ENCODE measurements at places on chromosomes 11 and 22.

DNA sequence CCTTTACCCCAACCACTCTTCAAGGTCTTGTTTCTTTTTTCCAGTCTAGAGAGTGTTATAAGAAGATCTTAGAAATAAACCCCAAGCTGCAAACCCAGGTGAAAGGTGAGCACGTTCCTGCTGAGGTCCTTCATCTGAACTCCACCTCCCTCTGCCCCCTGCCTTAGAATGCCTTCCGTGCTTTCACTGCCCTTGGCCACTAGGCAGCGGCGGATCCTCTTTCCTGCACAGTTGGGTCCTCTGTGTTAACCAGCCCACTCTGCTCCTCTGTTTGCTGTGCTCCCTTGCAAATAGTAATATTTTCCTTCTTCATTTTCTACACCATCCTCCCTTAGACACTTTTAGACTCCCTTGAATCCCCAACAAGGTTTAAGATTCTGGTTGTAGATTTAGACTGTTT lies 24.3 kb downstream of the TTC12 start:
- no peak for DNase-seq

GRCh38 chr11:115199481-115200069 lies 304.6 kb downstream of the CADM1 start:
- no peak for DNase-seq

DNA sequence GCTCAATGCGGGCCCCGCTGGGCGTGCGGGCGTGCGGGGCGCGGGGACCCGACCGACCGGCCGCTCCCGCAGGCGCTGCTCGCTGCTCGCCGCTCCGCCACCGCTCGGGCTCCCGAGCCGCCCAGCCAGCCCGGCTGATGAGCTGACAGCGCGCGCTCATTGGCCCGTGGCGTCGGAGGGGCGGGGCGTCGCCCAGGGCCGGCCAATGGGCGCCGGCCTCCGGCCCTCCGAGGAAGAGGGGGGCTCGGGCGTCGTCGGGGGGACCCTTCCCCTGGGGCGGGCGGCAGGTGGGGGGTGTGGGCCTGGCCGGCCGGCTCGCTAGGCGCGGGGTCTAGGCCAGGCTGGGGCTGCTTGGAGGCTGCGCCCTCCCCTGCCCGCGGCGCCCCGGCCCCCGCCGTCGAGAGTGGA lies at the start of gene SCUBE1:
SCUBE1 (minus strand) TSS at position 111 of the 408 bp plus-strand sequence. CDS start 111 bp downstream, outside the sequence.
- DNase-seq, result no peak

DNA sequence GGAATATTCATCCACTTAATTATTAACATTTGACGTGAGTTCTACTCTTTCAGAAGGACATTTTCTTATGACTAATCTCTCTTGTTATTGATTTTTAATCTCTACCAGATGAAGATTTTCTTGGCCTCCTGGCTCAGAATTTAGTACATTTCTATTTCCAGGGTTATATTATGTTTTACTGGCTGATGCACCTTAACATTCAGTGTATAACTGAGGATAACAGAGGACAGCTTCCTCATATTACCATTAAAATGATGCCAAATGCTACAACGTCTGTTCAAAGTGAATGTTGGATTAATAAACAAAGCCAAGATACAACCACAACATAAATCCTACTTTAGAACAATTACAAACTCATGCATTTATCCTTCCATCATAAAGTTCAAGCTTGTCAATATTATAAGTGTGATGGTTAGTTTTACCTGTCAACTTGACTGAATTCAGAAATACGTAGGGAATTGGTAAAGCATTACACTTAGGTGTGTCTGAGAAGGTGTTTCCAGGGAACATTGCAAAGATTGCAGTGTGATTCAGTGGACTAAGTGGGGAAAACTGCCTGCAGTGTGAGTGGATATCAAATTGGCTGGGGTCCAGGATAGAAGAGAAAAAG lies 485.2 kb downstream of the LRRC4C start:
- DNase-seq, result no peak

GRCh38 chr11:70763606-70764005 lies 365.3 kb downstream of the CTTN start:
- no peak for DNase-seq

GRCh38 chr11:89495951-89496350 lies 4.8 kb upstream of the NOX4 start:
- DNase-seq, result no peak

DNA sequence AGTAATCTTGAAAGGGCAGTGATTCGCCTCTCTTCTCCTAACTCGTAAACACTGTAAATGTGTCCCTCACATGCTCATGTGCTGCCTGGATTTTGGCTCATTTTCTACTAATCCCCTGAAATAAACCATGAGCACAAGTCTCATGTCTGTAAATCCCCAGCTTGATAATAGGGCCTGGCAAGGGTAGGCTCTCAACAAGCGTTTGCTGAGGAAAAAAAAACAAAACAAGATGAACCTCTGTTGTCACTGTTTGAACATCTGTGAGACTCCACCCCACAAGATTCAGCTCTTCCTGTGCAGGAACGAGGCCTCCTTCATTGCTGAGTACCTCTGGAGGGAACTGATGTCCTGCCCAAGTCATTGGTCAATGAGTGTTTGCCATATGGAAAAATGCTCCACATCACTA lies 4.5 kb upstream of the CYB5R2 start:
- no peak for DNase-seq

DNA sequence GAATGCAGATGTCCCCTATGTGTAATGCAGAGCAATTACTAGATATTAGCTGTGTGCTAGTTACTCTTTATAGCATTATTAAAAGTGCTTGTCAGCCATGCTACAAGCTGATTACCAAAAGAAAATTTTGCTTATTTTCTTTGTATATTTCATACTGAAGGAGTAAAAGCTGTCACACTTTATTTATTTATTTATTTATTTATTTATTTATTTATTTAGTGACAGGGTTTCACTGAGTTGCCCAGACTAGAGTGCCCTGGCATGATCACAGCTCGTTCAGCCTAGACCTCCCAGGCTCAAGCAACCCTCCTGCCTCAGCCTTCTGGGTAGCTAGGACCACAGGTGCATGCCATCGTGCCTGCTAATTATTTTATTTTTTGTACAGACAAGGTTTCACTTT lies 4.3 kb upstream of the MTNR1B start:
- DNase-seq, result no peak

DNA sequence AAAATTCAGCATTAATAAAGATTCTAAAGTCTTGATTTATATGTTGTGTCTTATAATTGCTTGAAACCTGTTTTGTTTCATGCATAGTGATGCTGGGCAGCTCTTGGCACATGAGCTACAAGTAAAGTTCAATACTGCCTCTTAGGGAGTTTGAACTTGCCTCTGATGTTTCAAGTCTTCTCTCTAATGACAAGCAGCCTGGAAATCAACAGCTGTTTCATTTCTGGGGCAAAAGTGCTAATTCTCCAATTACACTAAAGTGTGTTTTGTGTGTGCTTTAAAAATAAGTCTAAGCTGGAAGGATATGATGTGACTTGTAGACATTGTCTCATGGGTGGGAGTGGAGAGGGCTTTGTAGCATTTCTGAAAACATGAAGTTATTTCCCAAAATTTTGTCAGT lies 23.7 kb upstream of the SESN3 start:
- DNase-seq, result no peak

- DNase-seq, result no peak
Observed at GRCh38 chr11:43952020-43952400, 9.6 kb downstream of the C11orf96 start.

- DNase-seq, result no peak
Observed at GRCh38 chr11:116702772-116703385, 69.9 kb downstream of the BUD13 start.

DNA sequence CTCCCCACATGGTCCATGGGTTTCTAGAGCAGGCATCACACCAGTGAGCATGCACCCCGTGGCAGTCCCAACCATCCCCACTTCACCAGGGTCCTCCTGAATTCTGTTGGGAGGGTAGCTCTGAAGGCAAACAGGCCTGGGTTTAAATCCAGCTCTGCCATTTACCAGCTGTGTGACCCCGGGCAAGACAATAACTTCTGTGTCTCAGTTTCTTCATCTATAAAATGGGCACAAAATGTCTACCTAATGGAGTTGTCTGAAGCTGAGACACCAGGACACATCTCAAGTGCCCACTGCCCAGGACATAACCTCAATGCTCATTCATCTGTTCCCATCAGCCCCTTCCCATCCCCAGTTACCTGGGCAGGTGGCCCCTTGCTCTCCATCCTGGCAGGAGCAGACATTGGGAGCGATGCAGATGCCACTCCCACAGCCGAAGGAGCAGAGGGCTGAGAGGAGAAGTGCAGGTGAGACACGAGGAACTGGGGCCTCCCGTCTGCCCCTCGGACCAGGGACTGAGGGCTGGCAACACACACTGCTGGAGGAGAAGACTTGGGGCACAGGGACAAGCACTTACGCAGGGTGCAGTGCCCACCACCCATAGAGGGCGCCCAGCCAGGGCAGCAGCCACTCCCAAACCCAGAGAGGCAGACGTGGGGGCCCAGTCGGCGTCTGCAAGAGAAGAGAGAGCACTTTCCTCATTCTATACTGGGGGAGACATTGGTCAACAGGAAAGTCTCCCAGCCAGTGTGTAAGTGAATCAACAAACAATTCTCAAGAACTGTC lies 4.0 kb downstream of the VWCE start:
- no peak for DNase-seq

- DNase-seq, result no peak
Observed at GRCh38 chr22:20792966-20793728, 19.2 kb downstream of the SERPIND1 start.

DNA sequence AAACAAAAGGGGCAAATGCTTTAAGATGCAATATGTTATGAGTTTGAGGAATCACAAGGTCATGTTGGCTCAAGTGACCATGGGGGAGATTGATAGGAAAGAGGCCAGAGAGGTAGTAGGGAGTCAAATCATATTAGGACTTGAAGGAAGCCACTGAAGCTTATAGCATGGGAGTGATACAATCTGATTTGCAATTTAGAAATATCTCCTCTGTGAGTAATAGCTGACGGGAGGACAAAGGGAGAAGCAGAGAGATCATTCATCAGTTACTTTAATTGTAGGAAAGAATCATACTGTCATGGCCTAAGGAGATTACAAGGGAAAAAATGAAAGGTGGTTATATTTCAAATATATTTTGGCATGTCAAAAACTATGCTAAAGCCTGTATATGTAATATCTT lies 793.6 kb upstream of the RAG2 start:
- no peak for DNase-seq

DNA sequence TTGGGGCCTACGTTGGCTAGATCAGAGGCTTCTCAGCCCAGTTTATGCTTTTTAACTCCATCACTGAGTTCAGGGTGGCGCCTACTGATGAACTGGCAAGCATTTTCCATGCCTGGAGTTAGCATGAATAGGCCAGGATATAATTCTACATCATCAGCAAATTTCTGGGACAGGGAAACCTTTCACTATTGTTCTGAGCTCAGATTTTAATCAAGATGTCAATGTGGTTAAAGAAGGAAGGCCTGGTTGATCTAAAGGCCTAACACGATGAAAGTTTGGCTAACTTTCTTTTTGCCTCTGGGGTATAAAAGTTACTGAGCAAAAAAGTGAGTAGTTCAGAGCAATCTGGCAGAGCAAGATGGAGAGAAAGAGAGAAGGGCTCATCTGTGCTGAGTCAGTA lies 21.7 kb upstream of the IFITM3 start:
- DNase-seq, result no peak

GRCh38 chr11:65539744-65540289 lies 14.9 kb downstream of the SCYL1 start:
- no peak for DNase-seq

- no peak for DNase-seq
Observed at GRCh38 chr11:131661132-131661531, 290.7 kb downstream of the NTM start.

DNA sequence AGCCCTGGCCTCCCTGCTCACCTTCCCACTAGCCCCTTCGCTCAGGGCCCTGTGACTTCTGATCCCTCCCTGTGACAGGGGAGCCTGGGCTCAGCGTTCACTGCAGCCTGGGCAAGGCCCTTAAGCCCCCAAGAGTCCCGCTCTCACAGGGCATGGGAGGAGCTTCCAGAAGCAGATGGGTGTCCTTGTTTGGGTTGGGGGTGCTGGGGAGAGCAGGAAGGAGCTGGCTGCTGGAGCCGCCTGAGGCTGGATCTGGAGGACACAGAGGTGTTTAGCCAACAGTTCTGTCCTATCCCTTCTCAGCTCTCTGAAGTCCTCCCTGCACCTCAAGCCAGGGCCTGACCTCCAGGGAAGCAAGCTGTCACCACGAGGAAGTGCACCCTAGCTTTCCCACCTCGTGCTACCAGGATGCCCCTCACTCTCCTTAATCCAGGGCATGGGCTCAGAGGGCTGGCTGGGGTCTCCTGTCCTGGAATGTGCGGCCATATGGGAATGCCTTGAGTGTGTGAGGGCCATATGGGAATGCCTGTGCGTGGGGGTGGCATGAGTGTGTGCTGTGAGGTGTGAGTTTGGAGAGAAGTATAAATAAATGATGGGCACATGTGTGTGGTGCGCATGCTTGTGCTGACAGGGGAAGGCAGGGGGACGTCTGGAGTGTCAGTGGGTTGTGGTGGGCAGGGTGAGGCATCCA lies 25.0 kb upstream of the TUB start:
- DNase-seq, result no peak

DNA sequence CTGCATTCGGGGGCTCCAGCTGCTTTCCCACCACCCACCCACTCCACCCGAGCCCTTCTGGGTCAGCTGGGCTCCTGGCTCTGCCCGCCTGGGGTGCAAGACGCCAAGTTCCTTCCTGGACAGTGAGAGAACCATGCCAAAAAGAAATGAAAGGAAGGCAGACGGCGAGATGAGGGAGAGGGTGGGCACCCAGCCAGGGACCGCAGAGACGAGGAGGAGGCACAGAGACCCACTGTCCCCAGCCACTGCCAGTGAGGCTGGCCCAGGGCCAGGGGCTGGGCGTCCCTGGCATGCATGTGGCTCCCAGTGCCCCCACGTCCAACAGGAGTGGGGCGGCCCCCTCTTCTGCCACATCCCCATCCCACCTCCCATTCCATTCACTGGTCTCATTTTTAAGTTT lies 10.8 kb upstream of the CD81 start:
- DNase-seq, result no peak

- no peak for DNase-seq
Observed at GRCh38 chr11:122441666-122442035, 213.9 kb upstream of the UBASH3B start.

GRCh38 chr11:130725421-130726233 lies 190.7 kb downstream of the SNX19 start:
- DNase-seq, result no peak
